CD8-positive, alpha-beta memory T cell (primary cell): ENCODE measurements at places on chromosomes 11 and 22. TPM values are rescaled to one million over a fixed set of nuclear protein-coding genes. Genes with fewer than 3 reads are reported as not detected.

TRIM48 gene
- not detected for polyA plus RNA-seq

RASL10A gene
- polyA plus RNA-seq = not detected

DNA sequence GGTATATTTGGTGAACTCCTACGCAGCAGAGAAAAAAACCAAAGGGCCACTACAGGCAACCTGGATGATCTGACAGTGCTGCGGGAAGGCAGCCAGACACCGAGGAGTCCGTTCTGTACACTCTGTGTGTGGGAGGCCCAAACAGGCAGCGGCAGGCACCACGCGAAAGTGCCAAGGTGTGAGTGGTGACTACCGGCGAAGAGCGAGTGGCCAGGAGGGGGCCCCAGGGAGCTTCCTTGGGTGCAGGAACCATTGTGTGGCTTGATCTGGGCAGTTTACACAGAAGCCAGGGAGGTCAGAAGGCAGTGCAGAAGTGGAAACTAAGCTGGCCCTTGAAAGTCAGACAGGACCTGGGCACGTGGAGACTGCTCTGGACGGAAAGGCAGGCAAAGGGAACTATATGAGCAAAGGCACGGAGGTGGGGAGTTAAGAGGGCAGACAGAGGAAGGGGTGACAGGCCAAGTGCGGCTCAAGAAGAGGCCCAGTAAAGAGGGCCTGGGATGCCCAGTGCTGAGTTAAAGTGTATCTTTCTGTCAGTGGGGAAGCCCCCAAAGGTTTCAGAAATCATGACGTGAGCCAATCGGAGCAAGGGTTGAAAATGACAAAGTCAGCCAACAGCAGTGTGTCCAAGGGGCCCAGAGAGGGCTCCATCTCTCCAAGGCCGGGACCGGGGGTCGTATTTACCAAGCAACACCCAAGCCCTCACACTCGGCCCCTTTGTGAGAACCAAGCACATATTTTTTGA lies 10.6 kb downstream of the TMEM184B start:
- no peak overlapping the region for H3K27ac ChIP-seq
- no peaks in the 10 kb centered on the region for H3K27me3 ChIP-seq
- no peak overlapping the region for H3K4me3 ChIP-seq

- no peak overlapping the region for H3K4me3 ChIP-seq
- H3K4me1 ChIP-seq = no peaks in the 10 kb centered on the region
- no peak for DNase-seq
These were observed 28.5 kb upstream of the PDE2A start for GRCh38 chr11:72702577-72703241.

- no peak overlapping the region for H3K4me3 ChIP-seq
- no peak overlapping the region for H3K27ac ChIP-seq
- H3K27me3 ChIP-seq = no peaks in the 10 kb centered on the region
These were observed 431.0 kb upstream of the B3GAT1 start for GRCh38 chr11:134843020-134843419.
